Mammary epithelial cell (primary cell): ENCODE measurements at places on chromosomes 11 and 22.
A peak's percentile ranks its signal among the peaks of the same experiment; 100 is the strongest.

GRCh38 chr11:63970902-63971301, 3.5 kb upstream of the COX8A start:
- DNase-seq: no peak

DNA sequence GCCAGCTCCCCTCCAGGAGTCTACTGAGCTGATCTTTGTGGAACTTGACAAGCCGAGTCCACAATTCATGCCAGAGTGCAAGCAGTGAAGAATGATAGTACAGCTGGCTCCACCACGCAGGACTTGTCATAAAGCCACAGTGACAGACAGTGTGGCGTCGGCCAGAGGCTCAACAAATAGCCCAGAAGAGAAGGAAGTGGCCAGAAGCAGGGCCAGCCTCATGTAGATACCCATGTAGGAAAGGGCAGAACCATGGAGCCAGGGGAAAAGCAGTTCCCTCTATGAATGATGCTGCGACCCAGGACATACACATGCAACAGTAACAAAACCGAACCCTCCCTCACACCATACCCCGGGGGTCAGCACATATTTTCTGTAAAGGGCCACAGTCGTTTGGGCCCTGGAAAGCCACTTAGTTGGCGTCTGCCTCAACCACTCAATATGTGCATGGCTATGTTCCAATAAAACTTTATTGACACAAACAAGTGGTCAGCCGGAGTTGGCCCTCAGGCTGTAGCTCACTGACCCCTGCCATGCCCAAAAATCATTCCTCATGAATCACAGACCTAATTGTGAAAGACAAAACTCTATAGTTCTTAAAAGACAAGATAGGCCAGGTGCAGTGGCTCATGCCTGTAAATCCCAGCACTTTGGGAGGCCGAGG, 161.4 kb downstream of the BRD1 start:
- DNase-seq: no peak

DNA sequence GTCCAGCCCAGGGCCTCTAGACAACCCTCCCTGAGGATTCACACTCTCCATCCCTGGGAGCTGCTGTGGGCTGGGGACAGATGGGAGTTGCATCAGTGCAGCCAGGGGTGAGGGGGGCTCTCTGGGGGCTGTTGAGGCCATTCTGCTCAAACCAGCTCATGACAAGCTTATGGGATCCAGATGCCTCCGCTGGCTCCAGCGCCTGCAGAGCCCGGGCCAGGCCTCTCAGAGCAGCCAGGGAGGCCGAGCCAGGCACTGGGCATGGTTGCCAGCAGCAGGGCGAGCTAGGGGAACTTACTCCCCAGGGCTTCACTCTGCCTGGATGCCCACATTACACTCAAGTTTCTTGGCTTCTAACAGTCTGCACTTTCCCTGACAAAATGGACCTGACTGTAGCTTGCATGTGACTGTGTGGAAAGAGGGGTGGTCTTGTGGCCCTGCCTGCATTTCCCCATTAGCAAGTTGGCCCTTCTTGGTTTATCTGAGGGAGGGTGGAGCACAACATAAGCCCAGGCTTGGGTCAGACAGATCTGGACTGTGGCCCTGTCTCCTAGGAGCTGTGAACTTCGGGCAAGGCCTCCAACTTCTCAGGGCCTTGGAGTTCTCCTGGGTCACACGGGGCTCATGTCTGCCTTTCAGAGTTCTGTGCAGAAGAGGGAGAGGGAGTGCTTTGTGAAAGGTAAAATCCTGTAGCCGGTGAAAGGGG, 34.5 kb upstream of the CYB5R3 start:
- DNase-seq: no peak

- no peak for DNase-seq
Observed at GRCh38 chr22:29382580-29383302, 5.6 kb downstream of the AP1B1 start.

DNA sequence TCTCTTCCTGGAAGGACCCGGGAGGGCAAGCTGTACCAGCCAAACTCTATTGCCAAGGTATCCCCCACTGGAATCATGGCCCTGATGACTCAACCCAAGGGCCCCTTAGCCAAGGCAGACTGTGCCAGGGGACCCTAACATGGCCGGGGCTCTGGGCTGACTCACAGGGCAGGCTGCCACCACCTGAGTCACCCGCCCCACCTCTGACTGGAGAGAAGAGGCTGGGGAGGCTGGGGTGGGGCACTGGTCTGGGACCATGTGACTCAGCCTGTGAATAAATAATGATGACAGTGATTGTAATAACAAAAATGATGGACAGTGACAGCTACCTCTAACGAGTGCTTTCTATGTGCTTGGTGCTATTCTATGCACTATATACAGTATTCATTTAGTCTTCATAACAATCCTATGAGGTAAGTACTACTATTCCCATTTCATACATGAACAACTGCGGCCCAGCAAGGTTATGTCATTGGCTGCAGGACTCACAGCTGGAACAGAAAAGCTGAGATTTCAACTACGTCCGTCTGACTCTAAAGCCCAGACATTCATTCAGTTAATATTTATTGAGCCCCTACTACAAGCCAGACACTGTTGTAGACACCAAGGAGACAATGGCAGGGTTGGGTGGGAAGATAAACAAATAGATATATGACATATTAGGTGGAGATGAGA, 84.2 kb downstream of the FBXO7 start:
- peak; percentile 94 for DNase-seq

DNA sequence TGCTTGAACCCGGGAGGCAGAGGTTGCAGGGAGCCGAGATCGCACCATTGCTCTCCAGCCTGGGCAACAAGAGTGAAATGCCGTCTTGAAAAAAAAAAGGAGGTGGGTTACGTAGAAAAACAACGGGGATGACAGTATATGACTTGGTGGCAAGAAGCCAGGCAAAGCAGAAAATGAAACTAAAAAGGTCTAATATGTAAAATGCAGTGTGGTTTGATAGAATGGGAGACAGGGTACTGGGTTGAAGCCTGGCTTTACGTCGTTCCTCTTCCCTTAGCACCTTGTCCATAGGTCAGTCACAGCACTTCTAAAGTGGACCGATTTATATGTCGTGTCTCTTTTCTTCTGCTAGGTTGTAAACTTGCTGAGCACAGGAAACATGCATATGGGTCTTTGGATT, 274.9 kb upstream of the ZC3H12C start:
- DNase-seq: no peak

GRCh38 chr22:36940676-36941075, 27.2 kb downstream of the CSF2RB start:
- DNase-seq: no peak
